NCI-H1436 (cell line): ENCODE measurements at places on chromosomes 5 and 9.

DNA sequence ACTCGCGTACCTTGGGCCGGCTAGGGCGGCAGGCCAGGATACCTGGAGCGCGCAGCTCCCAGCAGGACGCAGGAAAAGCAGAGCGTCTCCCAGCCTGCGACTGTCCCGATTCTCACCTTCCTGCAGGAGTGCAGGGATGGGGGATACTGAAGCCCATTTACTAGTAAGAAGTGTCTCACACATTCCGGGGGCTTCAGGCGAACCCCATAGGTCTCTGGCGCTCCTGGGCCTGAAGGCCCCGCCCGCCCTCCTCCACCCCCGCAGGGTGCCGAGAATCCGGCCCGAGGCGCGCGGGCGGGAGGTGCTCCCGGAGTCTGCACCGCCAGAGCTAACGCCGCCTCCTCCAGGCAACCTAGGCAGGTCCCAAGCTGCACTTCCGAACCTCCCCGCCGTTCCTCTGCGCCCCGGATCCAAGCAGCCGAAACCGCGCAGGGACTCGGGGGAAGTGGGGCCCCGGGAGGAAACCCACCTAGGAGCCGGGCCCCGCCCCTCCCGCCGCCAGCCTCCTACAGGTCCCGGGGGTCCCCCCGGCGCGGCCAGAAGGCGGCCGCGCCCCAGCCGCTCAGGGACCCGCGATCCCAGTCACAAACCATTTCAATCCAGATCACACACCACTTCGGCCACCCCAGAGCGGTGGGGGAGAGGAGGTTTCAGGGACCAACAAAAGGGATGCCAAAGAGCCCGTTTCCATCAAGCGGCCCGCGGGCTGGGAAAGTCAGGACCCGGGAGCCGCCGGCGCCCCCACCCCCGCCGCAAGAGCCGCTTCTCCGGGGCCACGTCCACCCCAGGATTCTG, 1.2 kb downstream of the ROR2 start:
- DNase-seq: peak; percentile 26

- DNase-seq: peak; percentile 4
Measured at GRCh38 chr5:134873494-134873893, 677 bp upstream of the TXNDC15 start.

DNA sequence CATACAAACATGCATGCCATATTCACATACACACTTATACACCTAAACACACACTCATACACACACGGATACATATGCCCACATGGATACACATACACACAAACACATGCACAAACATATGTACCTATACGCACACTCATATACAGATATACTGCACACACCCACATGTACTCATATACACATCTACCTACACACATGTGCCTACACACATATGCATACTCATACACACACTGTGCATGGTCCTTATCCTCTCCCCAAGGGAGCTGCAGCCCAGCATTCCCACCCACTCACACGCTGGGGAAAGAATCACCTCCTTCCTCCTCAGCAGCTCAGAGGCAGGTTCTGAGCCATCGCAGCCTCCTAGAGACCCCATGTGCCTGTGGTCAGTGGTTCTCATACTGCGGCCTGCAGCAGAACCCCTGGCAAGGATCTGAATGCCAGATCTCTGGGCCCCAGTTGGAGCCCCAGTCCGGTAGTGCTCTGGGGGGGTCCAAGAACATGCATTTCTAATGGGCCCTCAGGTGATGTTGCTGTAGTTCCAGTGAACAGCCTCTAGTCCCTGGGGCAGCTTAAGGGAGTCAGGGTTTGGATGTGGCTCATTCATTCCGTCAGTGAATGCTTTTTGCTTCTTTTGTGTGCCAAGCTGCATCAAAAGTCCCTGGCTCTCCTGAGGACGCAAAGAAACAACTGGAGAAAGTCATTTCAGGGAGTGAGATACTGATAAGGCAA, 39.0 kb downstream of the SEMA4D start:
- no peak for DNase-seq

DNA sequence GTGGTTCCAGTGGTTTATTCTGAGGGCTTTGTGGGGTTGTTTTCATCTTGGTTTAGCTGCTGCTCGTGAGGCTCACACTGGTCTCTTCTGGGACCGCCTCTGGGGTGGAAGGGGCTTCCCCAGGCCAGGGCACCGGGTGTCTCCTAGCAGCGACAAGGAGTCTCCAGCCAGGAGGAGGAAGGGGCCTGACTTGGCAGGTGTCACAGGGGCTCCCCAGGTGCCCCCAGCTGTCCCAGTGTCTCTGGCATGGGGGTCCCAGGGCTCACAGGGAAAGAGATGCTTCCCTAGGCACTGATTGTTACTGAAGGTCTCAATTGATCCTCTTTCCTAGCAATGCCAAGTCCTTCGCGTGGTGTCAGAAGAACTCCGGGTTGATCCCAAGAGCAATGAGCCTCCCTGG, 241.1 kb upstream of the IRX4 start:
- no peak for DNase-seq

DNA sequence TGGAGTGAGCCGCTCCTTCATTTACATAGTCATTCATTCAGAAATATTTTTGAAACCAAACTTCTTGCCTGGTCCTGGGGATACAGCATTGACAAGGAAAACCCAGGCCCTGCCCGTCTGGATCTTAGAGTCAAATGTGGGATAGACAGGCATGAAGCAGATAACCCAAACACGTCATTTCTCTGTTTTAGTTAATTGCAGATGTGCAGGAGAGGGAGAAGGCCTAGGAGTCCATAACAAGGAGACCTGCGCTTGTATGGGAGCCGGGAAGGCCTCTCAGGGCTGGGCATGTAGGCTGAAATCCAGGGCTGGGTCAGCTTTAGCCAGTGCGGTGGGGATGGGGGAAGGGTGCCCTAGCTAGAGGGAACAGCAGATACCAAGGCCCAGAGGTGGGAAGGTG, 43.3 kb downstream of the PRRX2 start:
- no peak for DNase-seq

DNA sequence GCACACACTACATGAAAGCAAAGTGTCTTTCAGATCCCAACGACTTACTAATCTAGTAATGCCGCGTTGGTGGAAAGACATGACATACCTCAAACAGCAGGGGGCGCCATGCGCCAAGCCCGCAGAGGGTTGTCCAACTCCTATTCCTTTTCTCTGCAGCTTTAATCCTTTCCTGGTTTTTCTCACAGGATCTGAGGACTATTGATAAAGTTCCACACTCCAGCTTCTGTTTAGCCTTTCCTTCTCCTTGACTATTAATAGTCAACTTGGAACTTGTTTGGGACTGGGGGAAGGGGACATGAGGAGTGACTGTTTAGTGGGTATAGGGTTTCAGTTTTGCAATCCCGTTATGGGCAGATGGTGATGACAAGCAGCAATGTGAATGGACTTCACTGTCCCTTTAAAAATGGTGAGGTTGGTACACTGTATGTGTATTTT, 62.9 kb downstream of the OTULIN start:
- peak; percentile 52 for DNase-seq

GRCh38 chr5:14440223-14440581, 141.4 kb upstream of the OTULINL start:
- no peak for DNase-seq

DNA sequence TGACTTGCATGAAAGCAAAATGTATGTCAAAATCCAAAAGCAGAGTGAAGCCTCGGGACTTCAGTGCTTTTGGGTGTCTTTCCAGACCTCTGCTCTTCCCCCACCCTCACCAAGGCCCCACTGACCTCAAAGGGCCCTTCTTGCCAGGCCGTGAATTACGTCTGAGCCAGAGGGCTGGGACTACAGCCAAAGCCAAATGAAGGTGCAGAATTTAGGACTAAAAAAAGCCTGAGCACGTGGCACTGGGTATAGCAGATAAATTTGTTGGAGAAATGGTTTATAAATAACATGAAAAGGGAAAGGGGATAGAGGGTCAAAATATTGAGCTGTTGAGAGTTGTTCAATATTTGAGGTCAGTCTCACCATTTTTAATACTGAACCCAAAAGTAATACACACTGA, 163.4 kb downstream of the GHR start:
- no peak for DNase-seq

- no peak for DNase-seq
Measured at GRCh38 chr5:80246995-80247729, 8.7 kb downstream of the SERINC5 start.

DNA sequence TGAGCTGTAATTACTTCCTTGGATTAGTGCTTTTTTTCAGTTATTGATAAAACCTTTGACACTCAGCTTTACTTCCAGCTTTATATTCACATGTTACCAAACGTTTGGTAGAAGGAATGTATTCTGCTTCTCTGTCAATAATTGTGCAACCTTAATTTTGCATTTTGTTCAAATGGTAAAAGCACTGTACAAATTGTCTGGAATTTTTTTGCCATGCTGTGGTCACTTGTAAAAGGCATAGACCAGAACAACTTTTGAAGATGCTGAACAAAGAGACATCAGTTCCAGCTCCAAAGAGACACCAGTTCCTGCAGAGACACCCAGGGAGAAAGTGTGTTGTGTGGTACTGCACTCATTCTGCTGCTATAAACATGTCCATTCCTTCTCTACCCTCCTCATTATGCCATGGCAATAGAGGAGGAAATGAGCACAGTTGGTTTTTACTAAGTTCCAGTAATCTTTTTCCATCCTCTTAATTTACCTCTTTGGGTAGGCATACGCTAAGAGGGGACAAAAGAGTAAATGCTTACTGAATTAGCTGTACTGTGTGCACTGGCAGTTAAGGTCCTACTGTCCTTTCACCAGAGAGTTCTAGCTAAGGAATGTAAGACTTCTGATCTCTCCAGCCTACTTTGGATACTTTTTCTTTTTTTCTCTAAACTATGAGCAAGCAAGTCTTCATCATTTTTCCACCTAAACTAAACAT, 387.4 kb downstream of the FGF10 start:
- DNase-seq: no peak

GRCh38 chr5:81631124-81631523, 119.8 kb downstream of the SSBP2 start:
- no peak for DNase-seq

- DNase-seq: peak; percentile 54
Measured at GRCh38 chr5:122316656-122317055, 4.6 kb downstream of the SNCAIP start.

DNA sequence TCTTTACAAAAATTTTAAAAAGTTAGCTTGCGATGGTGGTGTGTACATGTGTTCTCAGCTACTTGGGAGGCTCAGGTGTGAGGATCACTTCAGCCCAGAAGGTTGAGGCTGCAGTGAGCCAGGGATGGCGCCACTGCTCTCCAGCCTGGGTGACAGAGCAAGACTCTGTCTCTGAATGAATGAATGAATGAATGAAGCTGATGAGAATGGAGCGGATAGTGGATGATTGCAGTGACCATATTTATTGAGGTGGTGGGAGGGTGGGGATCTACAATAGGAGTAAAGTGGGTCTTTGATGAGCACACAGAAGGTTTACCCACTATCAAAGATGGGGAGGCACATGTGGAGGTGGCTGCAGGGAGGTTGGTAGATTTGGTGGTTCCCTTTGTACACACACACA, 120.2 kb downstream of the AOPEP start:
- no peak for DNase-seq

GRCh38 chr9:14561929-14562405, 131.3 kb downstream of the ZDHHC21 start:
- DNase-seq: no peak

GRCh38 chr5:146645342-146645741, 129.4 kb upstream of the GPR151 start:
- no peak for DNase-seq
